ENCODE measurements at places on chromosomes 3 and 15.

GRCh38 chr3:195086341-195086740 lies 184.6 kb downstream of the XXYLT1 start:
- DNase-seq = no peak

DNA sequence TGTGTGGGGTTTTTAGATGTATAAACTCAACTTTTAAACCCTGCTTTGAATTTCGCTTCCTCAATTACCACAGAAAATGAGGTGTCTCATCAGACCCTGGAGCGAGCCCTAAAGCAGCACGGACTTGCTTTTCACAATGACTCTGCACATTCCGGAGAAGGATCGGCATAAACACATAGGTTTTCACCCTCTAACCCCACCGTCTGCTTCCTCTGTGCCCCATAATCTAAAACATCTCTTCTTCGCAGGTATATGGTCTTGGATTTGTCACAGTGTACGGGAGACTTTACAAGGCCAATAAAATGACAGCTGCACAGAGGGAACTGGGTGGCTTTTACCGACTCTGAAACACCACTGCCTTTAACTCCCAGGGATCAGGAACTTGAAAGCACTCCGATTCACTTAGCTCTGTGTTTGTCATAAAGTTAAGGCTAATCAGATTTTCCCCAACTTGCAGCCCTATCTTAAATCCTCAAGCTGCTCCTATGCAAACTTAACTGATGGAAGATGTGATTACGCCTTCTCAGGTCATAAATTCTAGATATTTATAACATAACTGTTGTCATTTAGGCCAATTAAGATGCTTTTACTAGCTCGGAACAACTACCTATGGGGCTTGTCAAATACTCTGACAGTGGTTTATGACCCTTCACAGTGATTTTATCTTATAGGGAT lies 133.4 kb upstream of the WNT5A start:
- DNase-seq = peak; percentile 95

DNA sequence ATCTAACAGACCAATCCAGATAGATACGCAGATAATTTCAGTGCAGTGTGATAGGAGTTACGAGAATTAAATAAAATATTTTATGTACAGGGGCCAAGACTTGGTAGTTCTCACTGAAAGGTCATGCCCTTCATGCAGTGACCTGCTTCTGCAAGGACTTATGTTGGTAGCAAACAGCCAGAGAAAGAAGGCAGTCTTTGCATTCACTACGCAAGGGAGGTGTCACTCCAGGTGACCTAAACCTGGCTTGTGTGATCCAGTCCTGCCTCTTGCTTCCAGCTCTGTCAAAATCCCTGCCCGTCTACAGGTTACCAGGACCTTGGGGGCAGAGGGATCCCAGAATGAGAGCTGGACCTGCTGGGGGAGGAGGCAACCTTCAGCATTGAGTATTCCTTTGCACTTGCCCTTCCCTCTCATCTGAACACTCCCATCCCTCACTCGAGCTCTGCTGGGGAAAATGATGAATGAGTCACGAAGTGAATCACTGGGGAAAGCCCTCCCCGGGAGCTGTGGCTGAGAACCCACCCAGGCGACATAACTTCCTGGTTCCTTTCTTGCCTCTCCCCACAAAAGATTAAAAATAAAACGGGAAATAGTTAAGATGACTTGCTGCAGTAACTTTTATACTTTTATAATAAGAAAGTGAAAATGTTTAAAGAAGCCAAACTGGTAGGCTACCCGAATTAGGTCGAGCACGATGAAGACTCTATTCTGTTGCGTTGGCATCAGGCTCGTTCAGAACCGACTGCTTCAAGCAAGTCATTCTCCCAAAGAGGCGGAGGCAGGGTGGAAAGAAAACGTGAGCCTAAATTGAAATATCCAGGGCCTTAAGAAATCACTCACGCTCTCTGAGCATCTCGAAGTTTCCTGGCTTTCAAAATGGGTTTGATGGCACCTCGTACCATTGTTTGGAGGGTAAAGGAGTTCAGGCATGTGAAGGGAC lies 216.1 kb downstream of the SLCO3A1 start:
- peak; percentile 50 for DNase-seq

DNA sequence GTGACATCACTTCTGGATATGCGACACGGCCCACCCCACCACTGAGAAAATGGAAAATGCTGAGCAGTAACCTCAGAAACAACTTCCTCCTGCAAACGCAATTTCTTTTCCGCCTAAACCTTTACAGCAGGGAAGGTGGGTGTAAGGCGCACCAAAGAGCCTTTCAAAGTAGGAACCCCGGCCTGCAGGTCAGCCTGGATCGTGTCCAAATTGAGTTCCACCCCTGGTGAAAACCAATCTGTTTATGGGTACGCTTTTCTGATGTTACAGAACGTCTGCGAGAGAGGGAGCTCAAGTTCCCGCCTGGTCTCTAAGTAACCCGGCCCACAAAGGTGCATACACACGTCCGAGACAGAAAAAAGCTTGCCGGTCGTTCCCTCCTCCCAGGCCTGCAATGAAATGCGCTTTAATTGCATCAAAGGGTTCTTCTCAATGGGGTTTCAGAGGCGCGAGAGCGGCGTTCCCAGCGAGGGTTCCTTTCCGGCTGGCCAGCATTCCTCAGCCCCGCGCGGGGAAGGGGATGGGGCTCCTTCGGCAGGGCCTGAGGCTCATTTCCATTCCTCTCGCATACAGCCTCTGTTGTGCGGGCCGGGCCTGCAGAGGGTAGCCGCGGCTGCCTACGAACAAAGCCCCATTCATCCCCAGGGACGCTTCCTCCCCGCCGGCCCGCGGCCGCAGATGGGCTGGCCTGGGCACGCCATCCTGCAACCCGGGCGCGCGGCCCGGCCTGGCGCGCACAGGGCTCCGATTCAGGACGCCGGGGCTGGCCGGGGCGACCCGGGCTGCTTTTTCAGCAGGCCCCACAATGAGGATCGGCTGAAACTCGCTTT lies 138.1 kb downstream of the TMCO5A start:
- DNase-seq = peak; percentile 87

DNA sequence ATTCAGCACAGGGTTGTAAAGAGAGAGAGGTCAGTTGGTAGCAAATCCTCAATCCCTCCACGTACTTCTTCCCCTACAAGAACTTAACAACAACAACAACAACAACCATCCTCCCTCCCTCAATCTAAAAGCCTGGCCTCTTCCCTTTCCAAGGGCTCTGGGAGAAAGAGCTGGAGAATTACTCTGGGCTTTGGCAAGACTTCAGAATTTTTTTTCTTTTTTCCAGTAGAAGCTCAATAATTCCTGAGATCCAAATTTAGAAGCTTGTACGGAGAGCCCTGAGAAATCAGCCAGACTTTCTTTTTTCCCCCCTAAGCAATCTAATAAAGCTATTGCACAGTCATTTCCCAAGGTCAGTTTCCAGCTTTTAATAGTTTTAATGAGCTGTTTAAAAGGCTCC lies 95.8 kb upstream of the CACNA2D3 start:
- no peak for DNase-seq

DNA sequence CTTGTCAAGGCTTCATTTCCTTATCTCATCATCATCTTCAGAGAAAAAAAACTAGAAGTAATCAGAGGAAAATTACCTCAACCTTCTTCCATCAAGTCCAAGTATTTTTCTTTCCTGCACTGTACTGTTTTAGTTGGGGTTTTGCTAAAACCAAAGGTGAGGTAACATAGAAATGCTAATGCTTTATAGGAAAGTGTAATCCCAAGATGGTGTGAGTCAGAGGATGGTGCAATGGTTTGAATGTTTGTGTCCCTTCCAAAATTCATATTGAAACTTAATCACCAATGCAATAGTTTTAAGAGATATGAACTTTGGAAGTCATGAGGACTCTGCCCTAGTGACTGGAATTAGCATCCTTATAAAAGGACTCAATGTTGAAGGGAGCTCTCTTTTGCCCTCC lies 79.5 kb downstream of the KBTBD8 start:
- peak; percentile 80 for DNase-seq

- peak; percentile 51 for DNase-seq
Observed at GRCh38 chr3:58535531-58536500, 1.2 kb downstream of the ACOX2 start.

- DNase-seq = no peak
Observed at GRCh38 chr15:79067072-79067833, 23.3 kb downstream of the RASGRF1 start.

DNA sequence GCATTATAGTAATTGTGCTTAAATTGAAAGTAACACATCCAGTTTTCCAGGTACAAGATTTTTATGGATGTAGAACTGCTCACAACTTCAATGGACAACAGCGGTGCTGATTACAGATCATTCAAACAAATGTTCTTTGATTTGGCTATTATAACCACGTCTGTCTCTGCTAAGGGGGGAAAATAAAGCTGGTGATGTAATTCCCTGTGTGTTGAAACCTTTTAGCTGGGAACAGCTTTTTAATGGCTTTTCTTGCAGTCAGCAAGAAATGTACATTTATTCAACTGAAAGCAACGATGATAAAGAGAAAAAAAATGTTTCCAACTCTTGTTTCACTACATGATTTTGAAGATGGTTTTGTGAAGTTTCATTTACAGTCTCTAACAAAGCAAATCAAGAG lies 431.9 kb upstream of the AGTR1 start:
- DNase-seq = no peak

GRCh38 chr15:88126695-88127431 lies 129.7 kb downstream of the NTRK3 start:
- DNase-seq = no peak

DNA sequence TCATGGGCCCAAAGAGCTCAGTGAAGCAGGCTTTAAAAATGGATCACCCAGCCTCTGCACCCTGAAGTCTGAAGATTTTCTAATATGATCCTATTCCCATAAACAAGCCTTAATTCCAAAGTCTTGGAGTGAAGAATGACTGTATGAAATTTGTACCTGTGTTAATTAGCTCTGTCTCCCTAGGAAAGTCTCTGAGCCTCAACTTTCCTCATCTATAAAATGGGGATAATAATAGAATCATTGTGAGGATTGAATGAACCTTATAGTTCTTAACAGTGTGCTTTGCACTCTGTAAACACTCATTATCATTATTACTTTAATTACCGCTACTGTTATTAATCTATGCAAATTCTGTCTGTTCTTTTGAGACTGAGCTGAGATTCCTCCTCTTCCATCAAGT lies 61.9 kb downstream of the CDAN1 start:
- DNase-seq = no peak

- peak; percentile 8 for DNase-seq
Observed at GRCh38 chr3:147195887-147196286, 210.5 kb downstream of the ZIC4 start.

DNA sequence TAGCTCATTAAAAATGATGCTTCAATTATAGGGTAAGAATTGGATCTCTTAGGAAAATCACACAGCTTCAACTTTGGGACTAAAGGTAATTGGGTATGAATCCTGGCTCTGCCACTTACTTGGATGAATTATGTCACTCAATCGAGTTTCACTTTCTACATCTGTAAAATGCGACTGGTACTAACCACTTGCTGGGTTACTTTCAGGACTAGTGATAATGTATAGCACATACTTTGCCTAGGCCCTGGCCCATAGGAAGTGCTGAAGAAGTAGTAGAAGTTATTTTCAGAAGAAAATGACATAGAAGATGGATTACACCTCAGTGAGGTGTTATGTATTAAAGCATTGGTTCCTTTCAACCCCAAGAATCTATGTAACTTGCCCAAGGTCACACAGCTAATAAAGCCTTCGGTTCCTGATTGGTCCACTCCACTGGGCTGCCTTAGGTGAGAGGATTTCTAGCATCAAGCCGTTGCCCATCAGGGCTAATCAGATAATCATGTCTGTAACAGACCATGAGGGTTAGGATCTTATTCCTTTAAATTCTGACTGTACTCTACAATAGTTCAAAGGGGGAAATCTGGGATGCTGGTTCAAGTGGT lies 29.4 kb upstream of the AP4E1 start:
- no peak for DNase-seq

DNA sequence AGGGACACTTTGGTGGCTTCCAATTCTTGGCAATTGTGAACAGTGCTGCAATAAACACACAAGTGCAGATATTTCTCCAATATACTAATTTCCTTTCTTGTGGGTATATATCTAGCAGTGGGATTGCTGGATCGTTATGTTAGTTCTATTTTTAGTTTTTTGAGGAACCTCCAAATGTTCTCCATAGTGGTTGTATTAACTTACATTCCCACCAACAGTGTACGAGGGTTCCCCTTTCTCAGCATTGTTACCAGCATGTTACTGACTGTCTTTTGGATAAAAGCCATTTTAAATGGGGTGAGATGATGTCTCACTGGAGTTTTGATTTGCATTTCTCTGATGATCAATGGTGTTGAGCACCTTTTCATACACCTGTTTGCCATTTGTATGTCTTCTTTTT lies 92.8 kb downstream of the DAPK2 start:
- DNase-seq = no peak

DNA sequence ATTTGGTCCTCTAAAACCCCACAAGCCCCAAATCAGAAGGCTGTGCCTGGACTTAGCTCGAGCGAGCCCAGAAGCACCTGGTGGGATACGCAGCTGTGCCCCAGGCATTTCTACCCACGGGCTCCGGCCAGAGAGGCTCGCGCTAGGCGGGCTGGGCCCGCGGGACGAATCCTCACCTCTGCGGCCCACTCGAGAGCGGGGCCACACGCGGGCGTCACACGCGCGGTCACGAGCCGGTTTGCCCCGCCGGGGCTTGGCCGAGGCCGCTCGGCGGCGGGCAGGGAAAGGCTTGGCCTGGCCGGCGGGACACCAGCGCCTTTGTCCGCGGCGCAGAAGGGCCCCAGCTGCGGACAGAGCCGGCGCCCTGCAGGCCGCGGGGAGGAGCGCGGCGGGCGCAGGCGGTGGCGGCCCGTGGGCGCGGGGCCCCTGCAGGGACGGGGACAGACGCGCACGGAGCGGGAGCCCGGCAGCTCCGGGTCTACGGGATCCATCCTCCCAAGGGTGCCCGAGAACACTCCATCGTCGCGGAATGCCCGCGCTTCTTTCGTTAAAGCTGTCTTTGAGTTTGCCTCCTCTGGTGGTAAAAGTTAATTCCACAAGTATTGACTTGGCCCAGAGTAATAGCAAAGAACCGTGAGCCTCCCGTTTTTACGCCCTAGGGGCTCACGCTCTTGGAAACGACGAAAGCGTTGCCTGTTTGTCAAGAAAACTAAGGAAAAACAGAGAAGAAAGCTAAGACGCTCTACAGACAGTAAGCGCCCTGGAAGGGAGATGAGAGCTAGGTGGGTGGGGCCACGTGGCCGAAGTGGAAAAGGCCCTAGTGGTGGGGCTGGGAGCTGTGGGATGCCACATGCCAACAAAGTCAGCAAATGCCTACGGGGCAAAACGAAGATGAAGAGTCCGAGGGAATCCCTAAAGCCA lies 26.4 kb downstream of the TYRO3 start:
- peak; percentile 51 for DNase-seq

DNA sequence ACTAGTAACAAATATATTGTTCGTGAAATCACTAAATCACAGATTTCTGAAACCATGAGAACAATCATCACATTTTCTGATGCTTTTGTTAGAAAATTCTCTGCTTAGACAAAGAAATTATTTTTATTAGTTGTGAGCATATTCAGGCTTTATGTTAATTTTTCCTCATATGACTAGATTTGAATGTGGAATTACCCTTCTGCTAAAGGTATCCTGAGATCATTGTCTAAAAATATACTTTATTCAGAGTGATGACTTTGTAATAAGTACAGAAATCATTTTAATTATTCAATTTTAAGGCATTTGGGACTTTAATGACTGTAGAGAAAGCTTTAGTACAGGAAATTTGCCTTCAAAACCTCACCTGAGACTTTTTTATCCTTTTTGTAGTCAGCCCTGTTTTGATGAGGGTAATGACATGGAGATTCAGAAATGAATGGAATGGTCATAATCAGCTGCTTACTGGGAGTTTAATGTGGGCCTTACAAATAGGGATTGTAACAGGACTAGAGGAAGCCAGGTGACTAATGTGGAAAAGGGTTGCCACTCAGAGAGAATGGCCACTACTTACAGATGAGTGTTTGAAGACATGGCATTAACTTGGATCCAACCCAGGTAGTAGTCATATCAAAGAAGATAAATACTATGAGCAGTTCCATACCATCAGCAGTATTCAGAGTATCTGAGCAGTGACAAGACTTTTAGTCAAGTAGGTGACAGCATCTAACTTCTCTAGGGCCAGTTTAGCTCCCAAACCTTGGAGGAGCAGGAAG lies 148.3 kb downstream of the MBNL1 start:
- DNase-seq = peak; percentile 30

Data from iris pigment epithelial cell (primary cell).